ENCODE measurements at places on chromosomes 1 and 21.

DNA sequence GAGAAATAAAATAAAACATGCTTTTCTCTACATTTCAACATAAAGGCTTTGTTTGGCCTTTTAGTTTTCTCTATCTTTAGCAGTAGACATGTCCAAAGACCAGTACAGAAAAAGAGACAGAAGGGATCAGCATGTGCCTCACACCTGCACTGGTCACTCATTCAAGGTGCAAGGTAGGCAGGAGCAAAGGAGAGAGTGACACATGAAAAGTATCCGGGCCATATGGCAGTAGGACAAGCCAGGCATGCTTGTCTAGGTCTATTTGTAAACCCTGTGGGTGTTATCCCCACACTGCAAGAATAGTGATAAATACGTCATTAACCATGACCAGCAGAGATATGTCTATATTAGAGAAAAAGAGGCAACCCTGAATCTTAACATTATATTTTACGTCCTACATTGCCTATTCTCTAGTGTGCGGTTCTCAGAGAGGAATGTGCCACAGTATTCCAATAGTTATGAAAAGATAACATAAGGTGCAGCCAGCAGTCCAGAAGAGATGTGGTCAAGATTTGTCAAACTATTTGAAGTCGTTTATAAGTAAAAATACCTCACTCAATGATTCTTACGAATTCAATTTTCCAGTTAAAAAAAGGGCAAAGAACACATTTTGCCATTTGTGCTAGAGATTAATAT, 32.1 kb downstream of the PRRX1 start:
- DNase-seq, result no peak

GRCh38 chr1:202187041-202187671, 6.4 kb upstream of the LGR6 start:
- no peak for DNase-seq

GRCh38 chr1:20141001-20141400, 1.9 kb downstream of the PLA2G2F start:
- no peak for DNase-seq

DNA sequence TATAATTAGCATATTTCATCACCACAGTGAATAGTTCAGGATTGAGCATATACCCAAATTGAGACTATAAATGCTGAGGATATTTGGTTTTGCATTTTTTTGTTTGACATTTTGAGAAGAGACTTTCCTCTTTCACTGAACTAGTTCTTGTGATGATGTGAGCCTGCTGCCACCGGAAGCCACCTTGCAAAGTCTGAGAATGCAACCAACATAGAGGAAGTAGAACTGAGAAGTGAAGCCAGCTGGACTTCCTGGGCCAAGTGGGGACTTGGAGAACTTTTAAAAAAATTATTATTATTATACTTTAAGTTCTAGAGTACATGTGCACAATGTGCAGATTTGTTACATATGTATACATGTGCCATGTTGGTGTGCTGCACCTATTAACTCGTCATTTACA, 102.3 kb downstream of the RPE65 start:
- DNase-seq, result no peak

- DNase-seq, result no peak
These were observed 283.1 kb downstream of the TM2D1 start for GRCh38 chr1:61441723-61442262.

DNA sequence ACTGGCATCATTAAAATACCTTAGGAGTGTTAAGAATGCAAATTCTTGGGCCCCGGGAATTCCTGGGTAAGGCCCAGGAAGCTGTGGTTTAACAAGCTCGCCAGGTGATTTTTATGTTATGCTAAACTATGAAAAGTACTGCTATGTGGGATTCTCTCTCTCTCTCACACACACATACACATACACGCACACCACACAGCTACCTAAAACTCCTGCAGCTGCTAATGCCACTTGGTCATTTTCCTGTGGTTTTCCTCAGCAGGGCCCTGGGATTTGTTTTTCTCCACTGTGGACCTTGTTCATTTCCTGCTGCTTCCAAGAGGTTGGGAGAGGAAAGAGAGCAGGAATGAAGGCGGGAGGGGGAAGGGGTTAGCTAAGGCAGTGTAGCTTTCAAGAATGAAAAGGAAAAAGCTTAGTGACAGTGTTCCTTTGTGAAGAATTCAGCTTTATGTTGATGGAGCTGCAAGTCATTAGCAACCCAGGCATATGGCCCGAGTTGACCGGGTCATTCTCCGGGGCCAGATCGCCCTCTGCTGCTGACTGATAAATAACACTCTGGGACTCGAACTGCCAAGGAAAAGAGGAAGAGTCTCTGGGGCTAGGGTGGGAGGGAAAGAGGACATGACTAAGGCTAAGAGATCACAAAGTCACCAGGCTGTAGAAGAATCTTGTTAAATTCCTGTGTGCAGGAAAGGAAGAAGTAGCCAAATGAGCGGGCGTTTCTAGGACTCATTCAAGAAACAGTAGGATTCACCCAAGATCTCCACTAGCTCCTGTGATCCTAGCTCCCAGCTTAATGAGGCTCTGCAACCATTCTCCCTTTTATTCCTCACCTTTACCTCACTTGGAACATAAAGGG, 30.5 kb upstream of the LRIG2 start:
- peak; percentile 43 for DNase-seq

DNA sequence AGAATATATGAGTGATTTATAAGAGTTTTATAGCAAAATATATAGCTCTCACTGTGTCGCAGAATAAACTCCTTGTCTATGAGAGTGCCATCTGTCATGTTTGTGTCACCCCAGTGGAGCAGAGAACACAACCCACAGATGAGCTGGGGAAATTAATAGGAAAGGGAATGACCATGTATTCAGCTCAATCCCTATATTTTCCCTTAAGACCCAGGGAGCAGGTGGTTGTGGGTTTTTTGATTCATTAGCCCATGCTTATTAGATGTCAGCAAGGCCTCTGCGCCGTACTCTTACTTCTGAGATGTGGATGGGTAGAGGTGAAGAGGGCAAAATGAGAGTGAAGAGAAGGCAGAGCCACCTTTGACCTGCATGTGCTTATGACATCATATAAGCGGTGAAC, 4.1 kb upstream of the GREM2 start:
- no peak for DNase-seq

- DNase-seq, result no peak
These were observed 10.7 kb upstream of the CD2 start for GRCh38 chr1:116743535-116743934.

GRCh38 chr21:45538381-45539045, 3.7 kb downstream of the SLC19A1 start:
- no peak for DNase-seq

- no peak for DNase-seq
These were observed 70.8 kb downstream of the TMEM200B start for GRCh38 chr1:29052941-29053340.

DNA sequence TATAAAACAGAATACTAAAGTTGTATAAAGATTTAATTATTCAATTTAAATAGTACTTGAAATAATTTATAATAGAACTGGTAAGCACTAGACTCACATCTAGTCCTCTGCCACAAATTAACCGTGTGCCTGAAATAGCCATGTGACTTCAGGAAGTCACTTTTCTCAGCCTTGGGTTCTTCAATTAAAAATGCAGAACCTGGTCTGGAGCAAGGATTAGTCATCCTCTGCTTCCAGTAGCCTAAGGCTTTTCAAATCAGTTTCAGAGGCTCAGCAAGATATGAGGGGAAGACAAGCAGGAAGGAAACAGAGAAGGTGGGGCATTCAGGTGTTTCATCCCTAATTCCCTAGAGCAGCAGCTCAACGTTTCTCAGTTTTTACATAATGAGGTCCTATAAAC, 23.0 kb downstream of the DPH5 start:
- no peak for DNase-seq

- no peak for DNase-seq
These were observed 30.6 kb downstream of the KIF14 start for GRCh38 chr1:200590001-200590400.

- peak; percentile 53 for DNase-seq
These were observed 58.1 kb downstream of the SCCPDH start for GRCh38 chr1:246782120-246782900.

- no peak for DNase-seq
These were observed 34.1 kb downstream of the NAV1 start for GRCh38 chr1:201573030-201573429.

DNA sequence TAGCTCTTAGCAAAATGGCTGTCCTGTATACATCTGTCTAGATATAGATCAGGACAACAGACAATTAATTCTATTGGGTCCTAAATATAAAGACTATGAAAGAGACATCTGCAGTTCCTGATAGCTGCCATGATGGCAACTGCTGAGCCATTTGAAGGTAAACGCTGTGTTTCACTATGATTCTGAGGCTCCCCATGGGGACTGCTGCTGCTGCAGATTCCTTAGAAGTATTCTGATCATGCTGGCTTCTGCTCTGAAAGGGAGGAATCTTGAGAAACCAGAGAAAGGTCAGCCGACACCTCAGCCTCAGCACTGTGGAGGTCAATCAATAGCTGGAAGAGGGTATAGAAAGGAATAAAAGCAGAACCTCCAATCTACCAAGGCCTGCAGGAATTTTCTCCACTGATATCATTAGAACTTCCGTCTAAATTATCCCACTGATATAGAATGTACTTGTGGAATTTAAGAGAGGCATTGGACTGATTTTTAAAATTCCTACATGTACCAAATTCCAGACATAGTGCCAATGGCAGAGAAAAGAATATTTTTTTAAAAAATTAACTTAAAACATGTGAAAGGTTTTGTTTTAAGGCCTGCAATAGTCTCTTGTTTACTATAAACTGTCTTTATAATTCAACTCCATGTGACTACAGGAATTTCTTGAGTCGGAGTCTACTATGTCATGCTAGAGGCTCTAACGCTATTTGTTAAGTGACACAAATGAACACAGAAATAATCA, 53.2 kb downstream of the DDAH1 start:
- no peak for DNase-seq

- no peak for DNase-seq
These were observed 6.4 kb upstream of the KIF14 start for GRCh38 chr1:200626853-200627534.

- no peak for DNase-seq
These were observed 51.1 kb downstream of the ATF6 start for GRCh38 chr1:161817176-161817730.

GRCh38 chr1:69506721-69507120, 61.0 kb upstream of the LRRC7 start:
- DNase-seq, result no peak

- DNase-seq, result peak; percentile 13
These were observed 10.5 kb downstream of the KIAA1614 start for GRCh38 chr1:180923021-180923841.

DNA sequence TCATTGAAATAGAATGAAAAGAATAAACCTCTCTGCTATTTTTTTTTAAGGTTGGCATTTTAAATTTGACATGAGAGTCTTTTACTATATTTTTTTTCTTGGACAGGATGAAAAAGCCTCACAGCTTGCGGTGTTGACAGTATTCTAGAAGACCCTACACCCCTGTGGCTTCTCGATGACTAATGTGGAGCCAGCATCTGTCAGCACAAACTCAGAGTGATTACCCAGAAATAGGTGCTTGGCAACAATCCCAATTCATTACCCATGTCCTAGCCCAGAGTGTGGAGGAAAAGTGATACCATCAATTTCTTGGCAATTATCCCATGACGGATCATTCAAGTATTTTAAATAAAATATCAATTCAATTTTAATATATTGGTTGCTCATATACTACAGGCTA, 186.8 kb upstream of the MAP1LC3C start:
- DNase-seq, result no peak

GRCh38 chr1:16882986-16883385, 12.8 kb upstream of the RNU1-2 start:
- DNase-seq, result no peak

GRCh38 chr1:187692799-187693198, 864.0 kb downstream of the PLA2G4A start:
- no peak for DNase-seq
